ENCODE measurements at places on chromosomes 7 and 10. TPM values are rescaled to one million over a fixed set of nuclear protein-coding genes. Genes with fewer than 3 reads are reported as not detected.

Gene ZMYND11
- total RNA-seq = 10.1 TPM

Gene OR2A7
- total RNA-seq = 1.2 TPM

Gene LAMB1
- not detected for total RNA-seq

GRCh38 chr7:8236780-8237407 is 25.1 kb downstream of the ICA1 start:
- DNase-seq = no peak

DNA sequence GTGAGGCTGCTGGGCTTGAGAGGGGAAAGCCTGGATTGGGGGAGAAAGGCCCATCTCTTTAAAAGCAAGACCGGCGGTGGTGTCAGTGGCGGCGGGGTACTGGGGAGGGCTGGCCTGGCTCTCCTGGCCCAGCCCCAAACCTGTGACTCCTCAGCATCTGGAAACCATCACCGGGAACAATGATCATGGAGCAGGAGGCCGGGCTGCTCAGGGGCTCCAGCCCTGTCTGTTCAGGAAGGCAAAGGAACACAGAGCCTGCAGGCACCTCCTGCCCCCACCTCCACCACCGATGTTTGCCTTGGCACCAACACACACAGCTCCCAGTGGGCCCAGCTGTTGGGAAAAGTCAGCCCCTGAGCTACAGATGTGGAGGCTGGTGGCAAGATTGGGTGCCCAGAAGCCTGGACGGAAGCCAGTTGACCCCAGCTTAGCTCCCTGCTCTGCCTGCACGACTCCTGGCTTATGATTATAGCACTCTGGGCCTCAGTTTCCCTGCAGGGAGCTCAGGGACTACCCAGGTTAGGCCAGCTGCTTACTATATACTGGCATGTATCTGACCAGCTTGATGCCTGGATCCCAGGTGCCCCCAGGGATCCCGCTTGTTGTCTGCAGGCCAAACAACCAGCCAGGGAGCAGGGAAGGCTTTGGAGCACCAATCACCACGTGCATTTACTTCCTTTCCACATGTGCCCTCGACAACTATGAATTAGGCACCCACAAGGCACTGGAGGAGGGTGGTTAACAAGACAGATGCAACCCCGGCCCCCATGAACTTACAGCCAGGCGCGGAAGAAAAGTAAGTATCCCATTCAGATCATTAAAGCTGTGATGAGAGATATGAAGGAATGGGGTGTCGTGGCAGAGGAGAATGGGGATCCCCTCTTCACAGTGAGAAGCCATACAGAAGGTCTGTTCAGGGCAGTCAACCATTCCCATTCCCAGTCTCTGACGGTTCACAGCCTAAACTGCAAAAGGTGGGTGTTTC is 37.3 kb downstream of the ZCCHC24 start:
- no peak for DNase-seq

Measured in activated naive CD4-positive, alpha-beta T cell treated with anti-CD3 and anti-CD28 coated beads for 36 hours (primary cell).